CD4-positive, alpha-beta memory T cell (primary cell): ENCODE measurements at places on chromosomes 1 and 21.

- no peak for DNase-seq
Observed at GRCh38 chr1:220544901-220545303, 17.0 kb downstream of the MARK1 start.

DNA sequence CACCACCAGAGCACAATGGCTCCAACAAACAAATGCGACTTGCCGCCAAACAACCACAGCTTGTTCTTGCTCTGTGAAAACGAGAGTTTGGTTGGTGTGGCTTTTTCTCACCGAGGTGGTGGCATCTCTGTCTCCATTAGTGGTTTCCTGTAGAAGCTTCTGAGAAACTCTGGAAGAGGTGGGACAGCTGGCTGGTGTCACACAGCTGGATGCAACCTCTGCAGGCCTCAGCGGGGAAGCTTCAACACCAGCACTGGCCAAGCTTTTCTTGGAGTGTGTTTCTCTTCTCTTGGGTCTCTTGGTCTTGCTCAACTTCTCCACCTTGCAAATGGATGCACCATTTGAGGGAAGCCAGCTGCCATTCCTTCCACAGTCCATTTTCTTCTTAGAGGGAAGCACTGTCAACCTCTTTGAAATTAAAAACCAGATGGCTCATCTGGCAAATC, 124.8 kb downstream of the KCNN3 start:
- DNase-seq = no peak

GRCh38 chr1:157490467-157491165, 61.7 kb downstream of the FCRL5 start:
- DNase-seq = no peak

DNA sequence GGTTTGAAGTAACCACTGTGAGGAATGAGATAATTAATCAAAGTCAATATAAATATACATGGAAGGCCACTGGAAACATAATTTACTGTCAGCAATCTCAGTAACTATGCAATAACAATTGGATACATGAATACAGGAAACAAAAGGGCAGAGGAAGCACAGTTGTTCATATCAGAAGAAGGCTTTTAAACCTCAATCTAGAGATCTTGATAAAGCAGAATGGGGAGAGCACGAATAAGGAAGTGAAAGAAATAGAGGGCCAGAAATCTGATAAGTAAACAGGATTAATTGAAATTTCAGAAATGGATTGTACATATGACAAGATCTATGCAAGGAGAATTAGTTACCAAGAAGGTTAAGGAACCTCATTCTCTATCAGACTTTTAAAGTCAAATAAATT, 93.0 kb downstream of the EVI5 start:
- no peak for DNase-seq

DNA sequence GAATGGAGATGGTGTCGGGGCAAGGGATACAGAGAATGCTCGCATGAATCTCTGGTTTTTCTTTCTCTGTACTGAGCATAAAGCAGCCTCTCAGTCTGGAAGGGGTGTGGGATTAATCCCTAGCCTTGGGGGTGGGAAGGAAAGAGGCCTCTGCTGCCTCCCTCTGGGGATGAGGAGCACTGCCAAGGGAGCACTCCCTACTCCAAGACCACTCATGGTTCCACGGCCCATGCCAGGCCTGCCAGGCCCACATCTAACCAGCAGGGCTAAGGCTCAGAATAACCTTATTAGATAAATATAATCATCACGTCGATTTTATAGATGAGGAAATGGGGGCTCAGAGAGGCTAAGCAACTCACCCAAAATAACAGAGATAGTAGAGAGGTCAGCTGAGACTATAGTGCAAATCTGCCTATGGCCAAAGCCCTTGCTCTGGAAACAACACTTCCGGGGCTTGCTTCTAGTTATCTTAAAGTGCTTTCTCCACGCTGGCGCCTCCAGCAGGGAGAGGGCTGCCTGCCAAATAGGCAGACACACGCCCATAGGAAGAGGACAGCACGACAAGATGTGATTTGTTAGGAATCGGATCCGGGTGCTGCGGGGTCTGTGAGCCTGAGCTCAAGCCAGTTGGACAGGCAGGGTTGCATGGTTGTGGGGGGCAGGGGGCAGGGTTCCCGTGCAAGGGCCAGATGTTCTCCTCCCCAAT, 522 bp downstream of the TEX35 start:
- no peak for DNase-seq

- no peak for DNase-seq
Observed at GRCh38 chr1:35461966-35462651, 95.1 kb downstream of the KIAA0319L start.

DNA sequence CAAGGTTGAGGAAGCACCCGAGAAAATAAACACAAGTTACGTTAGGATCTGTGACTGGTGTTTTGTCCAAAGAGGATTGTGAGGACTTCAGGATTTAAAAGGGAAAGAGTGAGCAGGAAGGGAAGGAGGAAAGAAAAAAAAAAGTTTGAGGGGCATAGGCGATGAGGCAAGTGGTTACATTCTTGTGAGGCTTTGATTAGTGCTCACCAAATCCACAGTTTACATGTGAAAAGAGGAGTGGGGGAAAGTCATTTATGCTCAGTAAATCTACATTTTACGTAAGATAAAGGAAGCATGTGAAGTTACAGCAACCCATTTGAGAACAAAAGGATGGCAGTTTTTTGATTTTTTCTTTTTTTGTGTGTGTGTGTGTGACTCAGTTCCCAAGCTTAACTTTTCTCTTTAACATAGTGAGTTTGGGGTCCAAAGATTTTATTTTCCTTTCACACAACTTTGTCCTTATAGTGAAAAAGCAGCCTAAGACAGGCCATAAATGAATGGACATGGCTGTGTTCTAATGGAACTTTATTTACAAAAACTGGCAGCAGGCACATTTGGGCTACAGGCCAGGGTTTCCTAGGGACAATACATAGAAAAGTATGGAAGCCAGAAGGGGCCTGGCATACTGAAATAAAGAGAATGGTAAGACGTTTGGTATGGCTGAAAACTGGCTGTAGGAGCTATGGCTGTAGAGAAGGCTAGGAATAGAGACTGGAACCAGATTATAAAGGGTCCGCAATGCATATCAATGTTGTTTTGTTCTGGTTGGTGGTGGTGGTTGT, 121.7 kb downstream of the FGGY start:
- no peak for DNase-seq
